Effector CD8-positive, alpha-beta T cell (primary cell): ENCODE measurements at places on chromosomes 7 and 10.
A peak's percentile ranks its signal among the peaks of the same experiment; 100 is the strongest.

DNA sequence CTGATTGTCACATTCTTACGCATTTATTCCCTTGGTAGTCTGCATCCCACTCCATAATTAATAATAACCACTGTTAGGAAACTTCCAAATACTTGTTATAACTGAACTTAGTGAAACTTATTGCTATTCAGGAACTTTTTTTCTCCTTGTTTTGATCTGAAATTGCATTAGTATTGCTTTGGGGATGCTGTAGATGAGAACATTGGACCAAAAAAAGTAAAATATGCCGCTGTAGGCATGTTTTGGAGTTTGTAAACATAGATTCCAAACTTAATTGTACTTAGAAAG is 1.7 kb downstream of the PPP1R9A start:
- DNase-seq, result no peak

- no peak for DNase-seq
Measured at GRCh38 chr7:30522159-30522558, 17.5 kb upstream of the GGCT start.

GRCh38 chr10:72593963-72594362 is 31.9 kb downstream of the MICU1 start:
- no peak for DNase-seq

- no peak for DNase-seq
Measured at GRCh38 chr7:138167869-138168296, 91.6 kb downstream of the AKR1D1 start.

- DNase-seq, result no peak
Measured at GRCh38 chr7:45074528-45075354, 14.0 kb downstream of the NACAD start.

DNA sequence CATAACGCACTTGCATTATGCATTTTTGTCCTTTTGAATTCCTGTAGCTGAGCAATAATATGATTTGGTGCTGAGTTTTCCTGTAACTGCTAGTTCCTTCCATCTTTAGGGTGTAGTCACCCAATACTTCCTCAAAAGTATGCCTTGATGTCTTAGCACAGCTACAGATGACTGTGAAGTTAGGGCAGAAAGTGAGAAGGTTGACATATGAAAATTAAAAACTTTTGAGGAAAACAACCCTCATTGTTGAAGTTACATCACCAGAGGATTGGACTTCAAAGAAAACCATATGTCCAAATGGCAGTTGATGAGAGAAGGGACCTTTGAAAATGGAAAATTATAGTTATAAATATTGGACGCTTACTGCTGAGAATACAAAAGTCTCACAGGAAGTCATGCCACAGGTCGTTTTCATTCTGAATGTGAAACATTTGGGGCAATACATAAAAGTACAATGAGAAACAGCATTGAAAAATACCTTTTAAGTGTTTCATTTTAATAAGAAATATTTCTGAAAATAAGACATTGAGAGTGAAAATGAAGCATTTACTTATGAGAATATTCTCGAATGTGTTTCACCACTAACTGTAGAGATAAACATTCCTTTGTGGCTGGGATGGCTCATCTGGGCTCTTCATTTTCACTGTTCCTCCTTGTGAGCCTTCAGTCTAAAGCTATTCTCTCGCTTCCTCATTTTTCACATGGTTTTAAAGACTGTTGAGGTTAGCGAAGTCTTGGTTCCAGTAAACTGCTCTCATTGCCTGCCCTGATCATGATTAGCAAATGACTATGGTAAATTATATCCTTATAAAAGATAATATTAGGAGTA is 61.4 kb upstream of the NME8 start:
- no peak for DNase-seq

DNA sequence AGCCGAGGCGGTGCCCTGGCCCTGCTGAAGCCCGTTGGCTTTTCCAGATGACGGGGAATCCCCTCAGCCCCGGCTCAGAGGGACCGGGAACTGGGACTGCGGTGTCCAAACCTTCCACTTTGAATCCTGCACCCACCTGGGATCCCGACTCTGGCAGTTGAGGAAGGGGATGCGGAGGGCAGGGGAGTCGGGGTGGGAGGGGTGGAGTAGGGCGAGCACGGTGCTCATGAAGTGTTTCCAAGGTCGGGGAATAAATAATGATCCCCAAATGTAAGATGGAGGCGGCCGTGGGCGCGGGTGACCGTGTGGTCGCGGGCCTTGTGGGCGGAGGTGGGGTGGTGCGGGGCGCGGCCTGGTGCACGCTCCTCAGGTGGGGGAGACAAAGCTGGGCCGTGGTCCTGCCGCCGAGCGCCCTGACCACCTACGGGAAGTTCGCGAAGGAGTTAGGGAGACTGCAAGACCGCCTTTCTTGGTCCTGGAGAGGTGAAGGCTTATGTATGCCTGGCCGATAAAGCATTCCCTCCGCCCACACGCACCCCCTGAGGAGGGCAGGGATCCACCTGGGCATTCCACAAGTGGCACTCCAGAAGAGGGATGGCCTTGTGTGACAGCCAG is 1.4 kb downstream of the MTURN start:
- DNase-seq, result no peak

DNA sequence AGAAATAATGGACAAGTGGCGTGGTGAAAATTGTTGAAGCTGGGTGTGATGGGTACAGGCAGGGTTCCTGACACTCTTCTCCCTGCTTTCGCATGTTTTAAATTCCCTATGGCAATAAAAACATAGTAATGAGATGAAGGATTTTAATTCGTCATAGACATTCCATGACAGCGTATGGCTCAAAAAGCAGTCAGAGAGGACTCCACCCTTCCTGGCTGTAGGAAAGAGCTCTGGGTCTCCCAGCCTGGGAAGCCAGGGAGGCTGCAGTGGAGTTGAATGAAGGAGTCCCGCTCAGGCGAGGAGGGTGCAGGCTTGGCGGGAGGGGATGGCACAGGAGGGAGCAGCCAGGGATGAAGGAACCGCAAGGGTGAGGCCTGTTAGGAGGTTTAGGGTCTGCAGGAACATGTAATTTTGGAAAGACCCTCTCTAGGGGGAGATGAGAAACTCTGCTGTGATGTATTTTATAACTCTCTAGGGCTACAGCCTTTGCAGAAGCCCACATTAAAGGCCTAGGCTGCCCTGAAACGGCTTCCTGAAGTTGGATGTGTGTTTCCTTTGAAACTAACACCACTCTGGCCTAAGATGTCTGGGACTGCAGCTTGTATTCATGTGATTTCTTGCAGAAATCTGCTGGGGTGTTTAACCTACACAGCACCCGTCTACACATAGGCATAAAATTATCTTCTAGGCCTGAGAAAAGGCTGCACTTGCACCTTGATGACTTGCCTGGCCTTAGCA is 7.6 kb upstream of the LARP4B start:
- DNase-seq, result peak; percentile 18

DNA sequence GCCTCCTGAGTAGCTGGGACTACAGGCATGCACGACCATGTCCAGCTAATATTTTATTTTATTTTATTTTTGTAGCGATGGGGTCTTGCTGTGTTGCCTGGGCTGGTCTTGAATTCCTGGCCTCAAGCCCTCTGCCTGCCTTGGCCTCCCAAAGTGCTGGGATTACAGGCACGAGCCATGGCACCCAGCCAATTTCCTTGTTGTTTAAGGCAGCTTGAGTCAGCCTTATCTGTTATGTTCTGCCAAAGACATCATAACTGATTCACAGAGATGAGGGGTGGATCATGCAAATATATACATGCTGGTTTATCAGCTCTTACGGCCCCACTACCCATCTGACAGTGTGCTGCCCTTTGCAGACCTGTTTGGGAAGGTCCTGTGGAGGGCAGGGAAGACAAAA is 826.7 kb downstream of the TYW1 start:
- DNase-seq, result no peak

GRCh38 chr7:144445590-144445989 is 42.1 kb upstream of the NOBOX start:
- DNase-seq, result no peak

DNA sequence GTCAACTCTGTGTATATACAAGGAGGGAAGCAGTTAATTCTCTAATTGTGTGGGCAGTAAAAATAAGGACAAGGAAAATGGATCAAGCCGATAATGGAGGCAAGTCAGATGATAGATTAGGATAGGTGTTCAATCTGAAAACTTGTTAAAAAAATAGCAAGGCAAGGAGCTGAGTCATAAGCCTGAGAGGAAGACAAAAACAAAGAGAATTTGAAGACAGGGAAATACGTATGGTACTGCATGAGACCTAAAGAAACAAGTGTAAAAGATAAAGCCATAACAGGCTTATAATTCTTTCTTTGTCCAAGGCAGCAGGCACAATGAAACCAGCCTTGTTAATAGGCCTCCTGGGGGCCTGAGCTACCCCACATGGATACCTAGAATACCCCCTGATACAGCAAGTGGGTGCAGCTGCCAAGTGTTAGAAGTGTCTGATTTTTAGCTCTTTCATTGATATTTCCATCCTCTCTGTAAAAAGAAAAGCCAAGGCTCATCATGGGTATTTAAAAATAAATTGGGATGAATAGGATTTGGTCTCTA is 1570.6 kb upstream of the LRRTM3 start:
- no peak for DNase-seq

GRCh38 chr10:125084614-125085257 is 75.6 kb downstream of the CTBP2 start:
- DNase-seq, result no peak

GRCh38 chr10:84763965-84764364 is 435.6 kb downstream of the CCSER2 start:
- no peak for DNase-seq

- no peak for DNase-seq
Measured at GRCh38 chr10:32189400-32190084, 133.3 kb upstream of the KIF5B start.

DNA sequence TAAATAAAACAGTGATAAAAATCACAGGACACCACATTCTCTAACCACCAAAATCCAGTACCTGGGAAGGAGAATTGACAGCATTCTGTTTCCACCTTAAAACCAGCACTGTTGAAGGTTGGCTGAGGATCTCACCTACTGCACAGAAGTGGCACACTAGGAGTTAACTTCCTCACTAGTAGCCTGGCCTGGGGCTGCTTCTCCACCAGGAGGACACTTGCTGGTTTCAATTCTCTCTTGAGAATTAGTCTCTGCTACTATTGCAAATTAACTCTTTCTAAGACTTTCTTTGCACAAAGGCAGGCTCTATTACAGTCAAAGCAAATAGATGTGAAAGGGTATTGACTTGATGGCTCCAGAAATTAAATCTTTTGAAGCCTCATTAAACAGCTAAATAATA is 2.3 kb upstream of the CTTNBP2 start:
- no peak for DNase-seq

DNA sequence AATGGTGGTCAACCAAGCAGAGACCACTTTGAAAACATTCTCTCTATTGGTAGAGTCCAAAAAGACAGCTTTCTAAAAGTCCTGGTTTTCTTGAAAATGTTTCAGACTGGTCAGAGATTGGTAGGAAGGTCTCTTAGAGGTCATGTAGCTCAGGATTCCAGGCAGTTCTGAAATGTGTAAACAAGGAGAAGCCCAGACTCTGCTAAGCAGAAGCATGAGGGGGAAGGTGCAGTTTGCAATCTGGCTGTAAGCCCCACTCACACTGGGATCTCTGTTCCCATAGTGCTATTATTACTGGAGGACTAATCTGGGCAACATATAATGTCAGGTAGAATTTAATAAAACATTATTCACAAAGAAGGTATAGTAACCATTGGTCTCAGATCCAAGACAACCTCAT is 101.1 kb downstream of the MAGI2 start:
- DNase-seq, result no peak

- DNase-seq, result no peak
Measured at GRCh38 chr7:121576148-121576917, 180.2 kb upstream of the FAM3C start.

GRCh38 chr10:131871673-131872005 is 29.2 kb upstream of the PPP2R2D start:
- no peak for DNase-seq

GRCh38 chr7:22861576-22861975 is 38.9 kb upstream of the TOMM7 start:
- DNase-seq, result no peak

DNA sequence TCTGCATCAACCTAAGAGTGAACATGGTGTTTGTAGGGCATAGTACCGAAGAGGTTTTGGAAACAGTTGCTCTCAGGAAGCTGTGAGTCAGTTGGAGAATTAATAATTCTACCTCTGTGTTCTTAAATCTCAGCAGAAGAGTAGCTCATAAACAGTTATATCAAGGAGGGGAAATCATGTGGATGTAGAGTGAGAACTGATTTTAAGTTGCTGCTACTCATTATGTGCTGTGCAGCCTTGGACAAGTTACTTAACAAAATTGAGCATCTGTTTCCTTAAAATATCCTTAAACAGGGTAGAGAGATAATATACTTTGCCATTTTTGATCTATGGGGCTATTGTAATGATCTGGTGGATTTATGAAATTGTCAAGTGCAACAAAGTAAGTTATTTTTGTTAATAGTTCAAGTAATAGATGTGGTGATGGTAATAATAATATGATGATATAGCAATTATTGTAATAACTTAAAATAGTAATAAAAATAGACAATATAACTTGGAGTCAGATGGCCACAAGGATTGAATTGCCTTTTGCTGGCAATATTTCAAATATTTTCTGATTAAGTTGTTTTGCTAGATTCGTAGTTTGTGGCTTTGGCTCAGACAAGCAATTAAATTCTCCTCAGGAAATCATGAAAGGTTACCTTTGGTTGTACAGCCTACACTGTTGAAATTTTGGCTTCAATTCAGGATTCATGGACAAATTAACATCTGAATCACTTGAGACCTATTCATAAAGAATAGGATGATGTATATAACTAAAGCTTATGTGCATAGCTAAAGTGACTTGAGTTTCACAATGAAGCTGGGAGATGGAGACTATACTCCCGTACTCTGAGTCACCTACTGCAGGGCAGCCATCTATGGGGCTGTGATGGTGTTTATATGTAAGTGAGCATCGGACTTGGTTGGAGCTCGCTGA is 228.5 kb downstream of the CDK14 start:
- no peak for DNase-seq

DNA sequence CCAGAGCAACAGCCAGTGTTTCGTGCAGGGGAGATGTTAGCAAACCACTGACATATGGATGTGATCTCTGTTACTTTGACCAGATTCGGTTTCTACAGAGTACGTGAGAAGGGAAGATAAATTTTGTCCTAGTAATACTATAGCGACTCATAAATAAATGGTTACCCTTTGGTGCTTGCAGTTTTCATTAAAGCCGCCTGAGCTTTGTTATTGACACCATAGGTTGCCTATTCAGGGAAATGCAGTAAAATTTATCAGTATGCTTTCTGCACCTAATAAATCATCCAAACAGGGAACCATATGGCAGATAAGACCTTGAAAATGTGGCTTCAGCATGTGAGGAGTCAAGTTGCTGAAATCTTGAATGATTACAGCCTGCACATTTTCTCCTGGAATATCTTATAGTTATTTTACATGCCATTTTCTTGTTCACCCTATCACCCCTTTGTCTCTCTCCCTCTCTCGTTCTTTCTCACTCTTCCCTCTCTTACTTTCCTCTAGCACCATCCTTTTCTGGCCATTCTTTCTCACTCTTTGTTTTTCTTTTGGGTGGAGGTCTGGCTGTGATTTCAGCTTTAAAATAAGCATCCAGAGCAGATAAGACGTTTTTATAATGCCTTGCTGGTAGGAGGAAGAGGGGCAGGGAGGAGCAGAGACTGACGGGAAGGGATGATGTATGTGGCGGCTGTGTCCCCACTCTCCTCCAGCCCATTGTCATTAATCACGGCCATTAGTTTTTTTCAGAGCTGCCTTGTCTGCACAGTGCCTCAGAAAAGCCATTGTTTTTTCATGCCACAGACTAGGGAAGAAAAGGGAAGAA is 182.5 kb downstream of the LRMDA start:
- no peak for DNase-seq
